MCF 10A (cell line): ENCODE measurements at places on chromosomes 4 and X. TPM values are rescaled to one million over a fixed set of nuclear protein-coding genes. Genes with fewer than 3 reads are reported as not detected.

Gene SUPT20HL1
- total RNA-seq = not detected in 2 replicates

Gene IGBP1
- total RNA-seq = 31.9 and 36.3 TPM in 2 replicates

Gene HS6ST2
- total RNA-seq = 23.9 and 26.1 TPM in 2 replicates

Gene KIF4A
- total RNA-seq = 13.6 and 19.0 TPM in 2 replicates

Gene HELT
- total RNA-seq = not detected in 2 replicates

Gene SAGE1
- not detected in 2 replicates for total RNA-seq

Gene TMPRSS11F
- total RNA-seq = not detected in 2 replicates

Gene AWAT1
- not detected in 2 replicates for total RNA-seq

Gene MXRA5
- total RNA-seq = not detected in 2 replicates

Gene TCEAL4
- total RNA-seq = 63.7 and 64.4 TPM in 2 replicates

Gene SGMS2
- total RNA-seq = 77.8 and 85.3 TPM in 2 replicates

Gene ADH1C
- total RNA-seq = not detected in 2 replicates

Gene ARMCX6
- not detected in 2 replicates for total RNA-seq

Gene IL2RG
- 1.5 TPM in 1 of 2 replicates, not detected in the other for total RNA-seq

Gene CCNB3
- 0.17 and 0.68 TPM in 2 replicates for total RNA-seq

Gene DMD
- total RNA-seq = 17.0 and 19.3 TPM in 2 replicates

Gene MAGEA11
- not detected in 2 replicates for total RNA-seq

Gene RAB40A
- 0.17 TPM in 1 of 2 replicates, not detected in the other for total RNA-seq

Gene DCHS2
- 0.02 and 0.17 TPM in 2 replicates for total RNA-seq

Gene PIR
- 8.2 and 10.3 TPM in 2 replicates for total RNA-seq

Gene PAGE2B
- total RNA-seq = not detected in 2 replicates

Gene DCAF12L1
- not detected in 2 replicates for total RNA-seq

Gene MRPS18C
- total RNA-seq = 93.0 and 106 TPM in 2 replicates

Gene TRPC5OS
- total RNA-seq = not detected in 2 replicates

Gene G6PD
- total RNA-seq = 42.1 and 49.5 TPM in 2 replicates

Gene BBS12
- 4.7 and 8.3 TPM in 2 replicates for total RNA-seq

Gene CDS1
- total RNA-seq = 10.3 and 11.5 TPM in 2 replicates

Gene ADH6
- not detected in 2 replicates for total RNA-seq

Gene CPLX1
- 2.7 and 3.5 TPM in 2 replicates for total RNA-seq

Gene NSDHL
- total RNA-seq = 12.8 and 13.7 TPM in 2 replicates

Gene PRR32
- total RNA-seq = not detected in 2 replicates

Gene COL25A1
- total RNA-seq = not detected in 2 replicates

Gene PCDH7
- 3.6 and 5.6 TPM in 2 replicates for total RNA-seq

Gene FGF16
- not detected in 2 replicates for total RNA-seq

Gene ARMCX2
- not detected in 2 replicates for total RNA-seq

Gene DYNLT3
- 19.3 and 30.5 TPM in 2 replicates for total RNA-seq

Gene ASB9
- 0.68 TPM in 1 of 2 replicates, not detected in the other for total RNA-seq

Gene ADH5
- total RNA-seq = 110 and 112 TPM in 2 replicates

Gene TASL
- total RNA-seq = not detected in 2 replicates

Gene TGIF2LX
- not detected in 2 replicates for total RNA-seq

Gene GASK1B
- 7.2 and 9.7 TPM in 2 replicates for total RNA-seq

Gene SORBS2
- 19.3 and 29.1 TPM in 2 replicates for total RNA-seq

Gene SLITRK4
- total RNA-seq = 0.35 and 0.39 TPM in 2 replicates

Gene RAI2
- total RNA-seq = not detected in 2 replicates

Gene S100G
- not detected in 2 replicates for total RNA-seq

Gene NLGN4X
- 1.6 and 2.2 TPM in 2 replicates for total RNA-seq
